Epithelial cell of esophagus (primary cell): ENCODE measurements at places on chromosomes 2 and 18.

DNA sequence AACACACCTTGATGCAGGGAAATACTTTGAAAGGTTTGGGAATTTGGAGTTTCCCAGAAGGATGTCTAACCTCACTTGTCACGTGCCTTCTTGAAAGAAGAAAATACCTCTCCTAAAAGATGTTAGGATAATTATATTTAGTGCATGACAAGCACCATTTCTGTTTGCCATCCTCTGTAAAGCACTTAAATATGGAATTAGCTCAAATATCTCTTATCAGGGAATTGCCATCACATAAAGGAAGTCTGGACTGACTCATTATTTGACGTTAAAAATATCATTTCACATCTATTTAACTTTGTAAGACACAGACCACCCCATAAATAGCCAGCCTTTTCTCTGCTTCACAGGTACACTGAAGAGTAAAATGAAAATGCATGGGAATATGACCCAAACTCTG lies 140.1 kb downstream of the STK39 start:
- no peak for DNase-seq

GRCh38 chr2:88842656-88843460 lies 151.4 kb downstream of the RPIA start:
- DNase-seq = no peak

- no peak for DNase-seq
Measured at GRCh38 chr2:145168091-145168490, 648.2 kb upstream of the ZEB2 start.

GRCh38 chr2:174945601-174946260 lies 59.5 kb downstream of the CHN1 start:
- DNase-seq = no peak

DNA sequence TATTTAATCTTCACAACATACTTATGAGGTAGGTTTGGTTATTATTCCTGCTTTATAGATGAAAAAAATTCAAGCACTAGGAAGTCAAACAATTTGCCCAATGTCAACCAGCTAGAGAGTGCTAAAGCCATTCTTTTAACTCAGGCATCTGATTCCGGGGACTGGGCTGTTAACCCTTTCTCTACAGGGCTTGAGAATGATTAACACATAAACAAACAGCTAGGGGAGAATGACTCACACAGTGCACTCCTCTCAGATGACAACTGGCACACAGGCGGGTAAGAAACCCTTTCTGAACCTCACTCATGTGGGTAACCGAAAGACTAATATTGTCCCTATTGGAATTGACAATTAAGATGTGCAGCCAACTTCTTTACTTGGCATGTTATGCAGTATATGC lies 86.3 kb upstream of the FSHR start:
- no peak for DNase-seq

DNA sequence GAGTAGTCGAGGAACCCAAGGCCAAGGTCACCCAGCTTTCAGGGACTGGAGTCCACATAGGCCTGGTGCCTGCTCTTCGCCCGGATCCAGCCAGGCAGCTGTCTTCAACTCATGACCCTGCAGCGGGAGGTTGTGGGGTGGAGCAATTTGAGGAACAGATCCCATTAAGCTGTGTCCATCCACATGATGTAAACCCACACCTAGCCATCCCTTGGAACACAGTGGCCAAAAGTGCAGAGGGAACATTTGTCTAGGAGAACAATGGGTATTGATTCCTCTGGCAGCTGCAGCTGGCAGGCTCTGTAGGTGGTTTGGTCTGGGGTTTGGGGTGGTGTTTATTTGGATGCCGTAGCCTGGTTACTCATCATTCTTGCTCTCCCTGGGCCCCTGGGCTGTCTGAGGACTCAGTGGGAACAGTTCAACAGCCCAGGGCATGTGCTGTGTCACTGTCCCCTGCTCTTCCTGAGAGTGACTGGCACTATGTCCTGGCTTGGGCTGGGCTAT lies 99.4 kb downstream of the TFCP2L1 start:
- DNase-seq = peak; percentile 57

GRCh38 chr2:144705328-144706245 lies 185.7 kb upstream of the ZEB2 start:
- peak; percentile 10 for DNase-seq

GRCh38 chr2:224909885-224910573 lies 132.2 kb downstream of the DOCK10 start:
- peak; percentile 75 for DNase-seq

DNA sequence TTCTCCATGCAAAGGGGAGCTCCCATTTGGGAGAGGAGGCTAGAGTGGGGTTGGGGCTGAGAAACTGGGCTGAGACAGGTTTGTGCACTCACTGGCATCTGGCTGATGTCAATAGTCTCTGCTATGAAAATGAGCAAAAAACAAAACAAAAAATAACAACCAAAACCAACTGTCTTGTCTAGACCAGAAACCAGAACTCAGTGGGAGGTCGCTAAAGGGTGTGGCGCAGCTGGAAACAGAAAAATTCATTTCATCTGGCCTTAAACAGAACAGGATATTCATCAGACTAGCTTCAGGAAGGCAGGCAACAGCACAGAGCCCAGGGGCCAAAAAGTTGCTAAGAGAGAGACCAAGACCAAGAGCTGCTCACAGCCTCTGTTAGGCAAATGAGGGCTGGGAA lies 126.1 kb downstream of the THNSL2 start:
- DNase-seq = no peak

GRCh38 chr18:65423776-65424175 lies 327.0 kb upstream of the CDH7 start:
- no peak for DNase-seq

DNA sequence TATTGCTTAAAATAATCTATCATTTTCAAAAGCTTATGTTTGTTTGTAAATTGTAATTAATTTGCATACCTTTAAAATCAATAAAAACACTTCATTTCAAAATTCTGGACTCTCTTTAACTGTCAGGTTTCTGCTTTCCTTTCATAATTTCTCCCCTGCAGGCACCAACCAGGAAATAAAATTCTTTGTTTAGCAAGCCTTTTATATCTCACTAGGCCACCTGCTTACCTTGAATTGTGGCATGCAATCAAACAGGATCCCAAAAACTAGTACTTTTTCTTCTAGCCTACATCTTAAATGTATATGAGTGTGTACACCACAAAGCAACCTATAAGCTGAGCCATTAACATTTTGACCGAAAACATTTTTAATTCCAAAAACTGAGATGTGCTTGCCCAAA lies 233.1 kb downstream of the NR4A2 start:
- DNase-seq = no peak

GRCh38 chr18:32368170-32368569 lies 102.5 kb downstream of the GAREM1 start:
- peak; percentile 76 for DNase-seq

DNA sequence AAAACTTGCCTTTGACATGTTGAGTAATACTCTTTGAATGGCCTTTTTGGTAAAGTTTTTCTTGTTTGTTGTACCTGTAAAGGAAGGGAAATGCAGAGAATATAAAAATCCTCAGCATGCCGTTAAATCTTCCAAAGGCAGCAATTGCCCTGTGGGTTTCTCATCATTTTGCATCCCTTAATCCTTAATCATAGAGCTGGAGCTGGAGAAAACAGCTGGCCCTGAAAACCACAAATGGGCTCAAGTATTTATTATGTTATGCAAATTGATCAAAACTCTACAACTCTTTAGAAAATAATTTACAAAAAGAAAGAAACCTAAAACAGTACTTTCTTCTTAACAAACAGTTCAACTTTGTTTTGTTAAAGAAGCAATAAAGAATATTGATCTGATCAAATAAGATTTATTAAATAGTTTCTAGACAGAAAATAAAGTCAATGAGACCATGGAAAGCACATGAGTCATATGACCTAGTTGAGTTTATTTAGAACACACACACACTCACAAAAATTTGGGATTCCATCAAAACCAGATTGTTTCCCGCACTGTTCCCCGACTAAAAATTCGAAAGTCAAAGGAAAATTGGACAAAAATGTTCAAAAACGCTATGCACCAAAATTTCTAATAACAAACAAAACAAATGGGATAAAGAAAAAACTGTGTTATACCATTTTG lies 309.0 kb downstream of the GULP1 start:
- DNase-seq = no peak

DNA sequence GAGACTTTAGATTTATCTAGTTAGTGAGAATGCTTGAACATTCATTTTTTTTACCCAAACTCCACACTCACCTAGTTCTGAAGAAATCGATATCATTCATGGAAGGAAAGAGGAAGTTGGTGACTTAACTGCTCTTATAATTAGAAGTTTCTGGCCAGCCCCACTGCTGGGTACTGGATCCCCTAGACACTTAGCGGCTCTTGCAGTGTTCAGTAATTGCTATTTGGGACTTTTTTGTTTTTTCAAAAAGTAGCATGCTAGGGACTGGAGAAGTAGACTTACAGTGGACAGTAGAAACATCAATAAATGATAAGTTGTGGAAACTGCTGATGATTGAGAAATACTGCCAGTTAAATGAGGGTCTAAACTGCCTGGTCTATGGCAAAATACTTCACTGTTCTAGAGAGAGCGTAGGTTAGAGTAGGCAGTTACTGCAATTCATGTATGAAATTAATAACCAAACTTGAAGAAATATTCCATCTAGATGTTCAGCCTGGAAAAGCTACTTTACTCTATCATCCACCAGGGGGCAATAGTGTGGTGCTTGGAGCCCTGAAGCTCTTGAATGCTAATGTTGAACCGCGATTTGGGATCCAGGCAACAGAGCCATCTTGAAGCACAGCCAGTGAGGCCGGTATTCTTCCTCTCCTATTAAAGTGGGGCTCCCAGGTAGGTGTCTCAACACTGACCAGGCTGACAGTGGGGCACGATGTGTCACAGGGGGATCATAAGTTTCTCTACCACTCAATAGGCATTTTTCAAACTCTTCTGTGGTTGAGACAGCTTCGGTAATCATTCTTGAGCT lies 146.1 kb upstream of the SESTD1 start:
- peak; percentile 69 for DNase-seq

DNA sequence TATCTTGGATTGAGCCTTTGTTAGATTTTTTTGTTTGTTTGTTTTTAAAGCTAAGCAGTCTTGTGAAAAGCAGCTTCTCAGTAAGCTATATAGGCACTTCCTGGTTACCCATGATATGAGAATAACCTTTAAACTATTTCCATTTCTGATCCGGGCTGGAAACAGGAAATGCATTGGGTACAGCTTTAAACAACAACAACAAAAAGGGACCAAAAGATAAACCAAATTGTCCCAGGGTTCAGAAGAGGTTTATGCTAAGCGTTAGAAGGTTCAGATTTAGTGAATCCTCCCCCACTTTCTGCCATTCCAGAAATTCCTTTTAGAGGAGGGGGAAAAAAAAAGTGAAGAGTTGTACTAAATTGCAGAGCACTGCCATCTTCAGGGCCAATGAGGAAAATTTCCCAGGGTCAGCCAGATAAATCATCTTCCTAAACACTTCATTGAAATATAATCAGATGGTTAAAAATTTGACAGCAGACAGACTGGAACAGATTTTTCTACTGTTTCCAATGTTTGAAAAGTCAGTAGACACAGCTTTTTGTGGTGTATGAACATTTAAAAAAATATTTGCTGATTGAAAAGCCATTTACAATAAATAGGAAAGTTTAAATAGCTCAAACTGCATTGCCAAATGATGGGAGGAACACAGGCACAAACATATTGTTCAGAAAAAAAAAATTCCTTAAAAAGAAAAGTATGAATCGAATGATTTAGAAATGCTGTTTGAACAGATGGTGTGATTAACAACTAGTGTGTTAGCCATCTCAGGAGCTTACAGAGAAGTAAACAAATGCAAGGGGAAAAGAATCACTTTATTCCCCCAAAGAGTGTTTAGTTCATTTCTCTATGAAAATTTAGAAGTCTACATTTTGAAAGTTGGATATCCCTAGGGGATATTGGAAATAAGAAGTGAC lies 189.9 kb upstream of the TANK start:
- DNase-seq = peak; percentile 67

- no peak for DNase-seq
Measured at GRCh38 chr18:68839701-68840100, 41.8 kb downstream of the CCDC102B start.

GRCh38 chr18:48766487-48766886 lies 184.3 kb downstream of the SMAD7 start:
- DNase-seq = peak; percentile 18
